ENCODE measurements at places on chromosomes 4 and X.

DNA sequence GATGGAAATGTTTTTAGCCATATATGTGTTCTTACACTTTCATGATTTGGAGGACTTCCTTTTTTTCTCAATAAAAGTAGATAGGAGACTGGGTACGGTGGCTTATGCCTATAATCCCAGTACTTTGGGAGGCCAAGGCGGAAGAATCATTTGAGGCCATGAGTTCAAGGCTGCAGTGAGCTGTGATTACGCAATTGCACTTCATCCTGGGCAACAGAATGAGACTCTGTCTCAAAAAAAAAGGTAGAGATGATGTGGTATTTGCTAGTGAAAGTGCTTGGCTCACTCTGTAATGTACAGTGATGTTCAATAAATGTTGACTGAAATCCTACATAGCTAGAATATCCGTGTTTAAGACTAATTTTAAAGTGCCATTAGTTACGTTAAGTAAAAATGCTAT, 27.4 kb downstream of the KLHL2 start:
- no peak for DNase-seq
- no peak overlapping the region for H3K4me3 ChIP-seq
- H3K27ac ChIP-seq, result no peak overlapping the region
- H3K27me3 ChIP-seq, result no peaks in the 10 kb centered on the region
- no peaks in the 10 kb centered on the region for H3K4me1 ChIP-seq

DNA sequence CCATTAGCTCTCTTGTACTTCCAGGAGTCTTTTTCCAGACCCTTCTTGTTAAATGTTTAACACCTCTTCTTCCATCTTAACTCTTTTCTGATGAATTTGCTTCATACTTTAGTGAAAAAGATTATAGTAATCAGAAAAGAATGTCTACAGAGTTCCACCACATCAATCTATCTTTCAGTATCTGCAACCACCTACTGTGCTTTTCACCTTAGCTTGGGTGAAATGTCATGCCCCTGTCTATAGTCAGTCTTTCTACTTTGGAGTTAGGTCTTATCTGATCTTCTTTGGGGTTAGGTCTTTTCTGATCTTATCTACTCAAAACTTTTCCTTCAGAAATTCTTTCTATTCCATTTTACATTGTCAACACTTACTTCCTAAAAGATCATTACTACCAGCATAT, 1310.2 kb downstream of the PCDH7 start:
- H3K27me3 ChIP-seq, result no peaks in the 10 kb centered on the region
- no peaks in the 10 kb centered on the region for H3K4me1 ChIP-seq
- H3K27ac ChIP-seq, result no peak overlapping the region
- no peak for DNase-seq
- H3K4me3 ChIP-seq, result no peak overlapping the region

- no peak for DNase-seq
- no peak overlapping the region for H3K4me3 ChIP-seq
- H3K27me3 ChIP-seq, result no peaks in the 10 kb centered on the region
- H3K36me3 ChIP-seq, result no peaks in the 10 kb centered on the region
Measured at GRCh38 chrX:150198776-150199175, 164.3 kb upstream of the MAMLD1 start.

DNA sequence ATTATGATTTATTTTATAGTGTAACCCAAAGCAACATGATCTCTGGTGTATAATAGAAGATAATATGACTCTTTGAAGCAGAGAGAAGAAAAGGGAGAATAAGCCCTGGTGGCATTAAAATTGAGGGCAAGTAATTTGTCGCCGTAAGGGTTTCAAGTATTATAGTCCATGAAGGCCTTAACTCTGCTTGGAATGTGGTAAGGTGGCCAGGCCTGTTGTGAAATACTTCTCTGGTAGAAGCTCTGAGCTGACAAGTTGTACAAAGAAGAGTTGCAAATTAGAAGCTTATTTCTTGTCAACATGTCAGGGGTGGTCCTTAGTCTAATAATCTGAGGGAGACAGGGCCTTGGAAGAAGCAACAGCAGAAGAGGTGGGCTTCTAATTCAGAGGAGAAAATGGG, 151.7 kb upstream of the HHIP start:
- DNase-seq, result no peak
- no peaks in the 10 kb centered on the region for H3K4me1 ChIP-seq
- no peaks in the 10 kb centered on the region for H3K27me3 ChIP-seq
- no peak overlapping the region for H3K4me3 ChIP-seq
- H3K27ac ChIP-seq, result no peak overlapping the region

- no peak overlapping the region for H3K27ac ChIP-seq
- H3K27me3 ChIP-seq, result peaks cover 7% of the 10 kb centered on the region
- no peak for DNase-seq
- H3K36me3 ChIP-seq, result no peaks in the 10 kb centered on the region
- no peak overlapping the region for H3K4me3 ChIP-seq
- H3K4me1 ChIP-seq, result peaks cover 22% of the 10 kb centered on the region
Measured at GRCh38 chrX:149827254-149827653, 45.5 kb downstream of the MAGEA9 start.

DNA sequence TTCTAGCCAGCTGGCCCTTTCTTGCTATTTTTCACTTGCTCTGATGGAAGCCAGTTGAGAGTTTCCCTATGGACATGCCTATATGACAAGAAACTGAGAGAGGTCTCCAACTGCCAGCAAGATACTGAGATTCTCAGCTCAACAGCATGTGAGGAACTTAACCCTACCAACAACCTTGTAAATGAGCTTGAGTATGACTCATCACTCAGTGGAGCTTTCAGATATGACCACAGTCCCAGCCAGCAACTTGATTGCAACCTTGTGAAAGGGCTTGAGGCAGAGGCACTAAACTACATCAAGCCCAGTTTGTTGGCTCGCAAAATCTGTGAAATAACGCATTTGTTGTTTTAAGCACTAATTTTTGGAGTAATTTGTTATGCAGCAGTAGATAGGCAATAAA, 175.8 kb downstream of the COMMD8 start:
- no peaks in the 10 kb centered on the region for H3K36me3 ChIP-seq
- no peak overlapping the region for H3K4me3 ChIP-seq
- H3K27me3 ChIP-seq, result no peaks in the 10 kb centered on the region
- no peaks in the 10 kb centered on the region for H3K4me1 ChIP-seq

- H3K4me3 ChIP-seq, result no peak overlapping the region
- no peak for DNase-seq
- no peaks in the 10 kb centered on the region for H3K36me3 ChIP-seq
- H3K4me1 ChIP-seq, result no peaks in the 10 kb centered on the region
Measured at GRCh38 chrX:19902110-19902509, 14.7 kb upstream of the SH3KBP1 start.

DNA sequence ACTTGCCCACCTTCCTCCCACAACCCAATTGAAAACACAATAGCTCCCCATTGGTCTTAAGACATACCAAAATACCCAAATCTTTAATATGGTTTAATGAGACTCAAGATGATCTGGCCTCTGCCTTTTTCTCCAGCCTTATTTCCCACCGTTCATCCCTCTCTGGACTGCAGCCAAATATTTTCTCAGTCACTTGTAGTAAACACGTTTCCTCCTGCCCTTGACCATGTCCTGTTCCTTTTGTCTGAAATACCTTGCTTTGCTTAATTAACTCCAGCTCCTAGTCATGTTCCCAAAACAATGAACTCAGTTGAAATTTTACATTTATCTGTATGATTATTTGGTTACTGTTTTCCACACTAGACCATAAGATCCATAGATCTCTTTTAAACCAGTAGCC, 8.4 kb upstream of the NUP54 start:
- no peaks in the 10 kb centered on the region for H3K4me1 ChIP-seq
- H3K4me3 ChIP-seq, result no peak overlapping the region
- no peak overlapping the region for H3K27ac ChIP-seq
- DNase-seq, result no peak
- H3K36me3 ChIP-seq, result no peaks in the 10 kb centered on the region

DNA sequence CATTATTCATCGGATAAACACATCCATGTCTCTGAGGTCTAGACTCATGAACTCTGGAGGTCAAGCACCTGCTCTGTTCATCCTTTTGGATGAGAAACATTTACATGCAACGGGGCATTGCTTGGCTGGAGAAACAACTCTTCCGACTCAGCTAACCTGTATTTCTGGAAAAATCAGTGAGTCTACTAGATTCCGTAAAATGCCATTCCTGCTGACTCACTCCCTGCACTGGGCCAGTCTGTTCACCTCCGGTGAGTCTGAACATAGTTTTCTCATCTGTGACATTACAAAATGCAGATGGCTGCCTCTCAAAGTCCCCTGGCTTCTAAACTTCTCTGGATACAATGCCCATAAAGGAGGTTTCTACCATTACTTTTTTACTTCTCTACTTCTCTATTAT, 185.7 kb upstream of the HS3ST1 start:
- H3K4me1 ChIP-seq, result no peaks in the 10 kb centered on the region
- H3K36me3 ChIP-seq, result no peaks in the 10 kb centered on the region
- H3K4me3 ChIP-seq, result no peak overlapping the region
- H3K27me3 ChIP-seq, result no peaks in the 10 kb centered on the region
- no peak for DNase-seq

DNA sequence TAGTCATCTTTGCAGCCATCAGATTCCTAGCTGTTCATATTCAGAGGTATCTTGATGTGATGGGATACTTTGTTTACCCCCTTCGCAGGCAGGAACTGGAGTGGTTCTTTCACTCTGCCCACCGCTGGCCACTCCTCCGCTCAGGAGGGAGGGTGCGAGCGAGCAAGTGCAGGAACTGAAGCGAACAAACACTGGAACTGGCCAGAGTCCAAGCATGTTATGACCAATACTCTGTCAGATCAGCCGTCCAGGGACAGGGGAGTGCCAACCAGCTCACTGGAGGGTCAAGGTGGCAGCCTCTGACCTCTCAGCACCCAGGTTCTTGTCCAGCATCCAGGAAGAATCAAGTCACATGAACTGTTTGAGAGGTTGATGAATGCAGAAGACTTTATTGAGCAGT, 18.0 kb upstream of the MANBA start:
- DNase-seq, result no peak

- DNase-seq, result peak; percentile 32
- H3K4me3 ChIP-seq, result no peak overlapping the region
- H3K36me3 ChIP-seq, result no peaks in the 10 kb centered on the region
- H3K27ac ChIP-seq, result no peak overlapping the region
Measured at GRCh38 chr4:74376888-74377483, 12.0 kb downstream of the EREG start.

GRCh38 chrX:10135561-10136399, 21.0 kb upstream of the CLCN4 start:
- H3K27me3 ChIP-seq, result no peaks in the 10 kb centered on the region
- H3K4me1 ChIP-seq, result peaks cover 9% of the 10 kb centered on the region
- DNase-seq, result no peak
- H3K27ac ChIP-seq, result no peak overlapping the region
- H3K4me3 ChIP-seq, result no peak overlapping the region

Data from neural progenitor cell (in vitro differentiated cells).